GM20000 (cell line): ENCODE measurements at places on chromosomes 6 and 20.

DNA sequence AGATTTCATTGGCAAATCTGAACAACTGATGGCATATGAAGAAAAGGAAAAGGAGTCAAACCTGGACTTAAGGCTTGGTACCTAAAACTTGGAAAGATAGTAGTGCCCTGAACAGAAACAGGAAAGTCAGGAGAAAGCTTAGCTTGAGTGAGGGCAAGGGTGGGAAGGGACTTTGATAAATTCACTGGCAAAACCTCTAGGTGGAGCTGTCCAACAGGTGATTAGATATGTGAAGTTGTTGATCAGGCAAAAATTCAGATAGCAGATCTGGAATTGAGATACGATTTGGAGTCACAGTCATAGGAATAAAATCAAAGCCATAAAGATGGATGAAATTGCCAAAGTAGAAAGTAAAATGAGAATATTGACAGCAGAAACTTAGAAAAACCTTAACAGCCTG, 16.1 kb upstream of the ZNF292 start:
- DNase-seq = peak; percentile 63

DNA sequence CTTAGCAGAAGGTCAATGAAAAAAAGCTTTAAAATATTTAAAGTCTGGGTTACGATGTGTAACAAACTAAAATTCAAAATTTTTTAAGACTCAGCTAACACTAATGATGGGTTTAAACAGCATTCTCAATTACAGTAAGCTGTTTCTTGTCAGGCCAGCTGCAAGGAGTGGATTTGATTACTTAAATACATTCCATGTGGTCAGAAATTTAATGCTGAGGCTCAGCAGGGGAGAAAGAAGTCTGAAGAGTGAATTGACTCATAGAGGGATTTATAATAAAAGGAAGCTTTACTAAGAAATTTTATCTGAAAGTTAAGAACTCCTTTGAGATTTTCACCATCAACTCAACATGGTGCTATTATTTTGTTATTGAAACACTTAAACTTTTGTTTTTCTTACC, 398.6 kb downstream of the KHDRBS2 start:
- no peak for DNase-seq

DNA sequence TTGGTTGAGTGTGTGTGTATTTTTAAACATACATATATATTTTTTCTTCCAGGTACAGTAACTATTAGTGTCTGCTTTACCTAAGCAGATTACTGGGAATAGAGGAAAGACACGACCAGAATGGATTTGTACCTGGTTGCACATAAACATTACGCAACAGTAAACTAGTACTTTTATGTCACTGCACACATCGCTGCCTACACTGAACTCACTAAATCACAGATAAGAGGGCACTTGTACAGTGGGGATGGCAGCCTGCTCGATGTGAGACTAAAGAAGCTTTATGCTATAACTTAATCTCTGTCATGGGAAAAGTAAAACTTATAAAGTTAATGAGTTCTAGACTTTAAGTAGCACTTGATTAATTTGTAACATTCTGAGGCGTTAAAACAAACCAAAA, 89.5 kb upstream of the SIM1 start:
- no peak for DNase-seq

GRCh38 chr6:39887692-39888450, 46.4 kb downstream of the MOCS1 start:
- no peak for DNase-seq

- DNase-seq = no peak
Observed at GRCh38 chr20:63562461-63563224, 8.7 kb downstream of the FNDC11 start.

DNA sequence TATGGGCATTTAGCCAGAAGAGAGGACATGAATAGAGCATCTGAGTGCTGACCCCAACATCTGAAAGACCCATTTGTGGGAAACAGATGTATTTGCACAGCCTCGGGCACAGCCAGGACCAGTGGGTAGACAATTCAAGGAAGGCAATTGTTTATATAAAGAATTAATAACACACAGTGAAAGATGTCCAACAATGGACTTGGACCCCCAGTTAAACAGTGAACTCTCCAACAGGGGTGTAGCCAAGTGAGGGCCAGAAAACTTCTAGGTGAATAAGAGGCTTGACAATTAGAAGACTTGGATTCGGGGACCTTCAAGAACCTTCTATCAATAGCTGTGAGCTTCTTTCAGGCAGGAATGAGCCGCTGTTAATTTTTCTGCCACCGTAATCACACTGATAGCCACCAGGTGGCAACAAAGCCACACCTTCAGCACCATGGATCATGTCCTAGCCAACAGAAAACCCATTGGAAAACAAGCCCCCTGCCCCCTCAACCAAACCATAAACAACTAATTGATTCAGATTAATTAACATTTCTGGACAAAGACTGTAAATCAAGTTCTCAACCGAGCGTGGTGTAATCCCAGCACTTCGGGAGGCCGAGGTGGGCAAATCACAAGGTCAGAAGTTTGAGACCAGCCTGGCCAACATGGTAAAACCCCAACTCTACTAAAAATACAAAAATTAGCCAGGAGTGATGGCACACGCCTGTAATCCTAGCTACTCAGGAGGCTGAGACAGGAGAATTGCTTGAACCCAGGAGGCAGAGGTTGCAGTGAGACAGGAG, 8.8 kb upstream of the SRSF6 start:
- peak; percentile 69 for DNase-seq

DNA sequence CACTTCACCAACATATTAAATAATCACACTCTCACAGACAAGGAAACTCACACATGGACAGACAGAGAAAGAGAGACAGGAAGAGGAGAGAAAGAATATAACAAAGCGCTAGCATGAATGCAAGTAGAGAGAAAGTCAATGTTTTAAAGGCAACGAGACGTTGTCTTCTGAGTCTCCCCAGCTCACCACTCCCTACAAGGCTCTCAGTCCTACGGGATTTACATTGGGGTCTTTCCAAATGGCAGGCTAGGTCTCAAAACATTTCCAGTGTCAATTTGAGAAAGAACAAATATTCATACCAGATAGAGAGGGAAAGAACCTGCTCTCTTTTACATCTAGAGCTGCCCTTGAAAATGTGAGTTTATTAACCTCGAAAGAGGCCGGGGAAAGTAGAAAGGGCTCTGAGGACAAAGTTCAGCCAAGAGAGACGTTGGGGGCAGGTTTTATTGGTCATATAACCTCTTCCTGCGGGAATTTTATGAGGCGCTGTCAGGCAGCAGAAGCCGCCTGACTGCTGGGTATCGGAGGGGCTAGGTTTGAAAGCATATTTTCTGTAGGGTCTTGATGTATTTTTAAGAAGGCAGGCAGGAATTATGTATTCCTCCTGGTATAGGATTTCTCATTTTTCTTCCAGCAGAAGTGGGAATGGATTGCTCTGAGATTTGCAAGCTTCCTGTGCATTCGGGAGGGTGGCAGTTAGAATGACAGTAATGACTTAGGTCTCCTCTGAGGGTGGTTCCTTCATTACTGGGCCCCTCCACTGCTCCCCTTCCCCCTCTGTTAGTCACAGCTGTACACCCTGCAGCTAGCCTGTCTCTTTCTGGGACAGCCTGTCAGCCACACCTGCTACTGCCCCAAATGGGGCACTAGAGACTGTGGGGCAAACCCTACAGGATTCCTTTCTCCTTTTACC, 34.4 kb upstream of the KIF16B start:
- DNase-seq = no peak
